Activated CD4-positive, CD25-positive, alpha-beta regulatory T cell treated with anti-CD3 and anti-CD28 coated beads, Interleukin-2, amount 50 U/mL, for 72 hours (primary cell): ENCODE measurements at places on chromosomes 11 and 22.

- no peak for DNase-seq
Observed at GRCh38 chr11:47442514-47442913, 6.4 kb downstream of the RAPSN start.

DNA sequence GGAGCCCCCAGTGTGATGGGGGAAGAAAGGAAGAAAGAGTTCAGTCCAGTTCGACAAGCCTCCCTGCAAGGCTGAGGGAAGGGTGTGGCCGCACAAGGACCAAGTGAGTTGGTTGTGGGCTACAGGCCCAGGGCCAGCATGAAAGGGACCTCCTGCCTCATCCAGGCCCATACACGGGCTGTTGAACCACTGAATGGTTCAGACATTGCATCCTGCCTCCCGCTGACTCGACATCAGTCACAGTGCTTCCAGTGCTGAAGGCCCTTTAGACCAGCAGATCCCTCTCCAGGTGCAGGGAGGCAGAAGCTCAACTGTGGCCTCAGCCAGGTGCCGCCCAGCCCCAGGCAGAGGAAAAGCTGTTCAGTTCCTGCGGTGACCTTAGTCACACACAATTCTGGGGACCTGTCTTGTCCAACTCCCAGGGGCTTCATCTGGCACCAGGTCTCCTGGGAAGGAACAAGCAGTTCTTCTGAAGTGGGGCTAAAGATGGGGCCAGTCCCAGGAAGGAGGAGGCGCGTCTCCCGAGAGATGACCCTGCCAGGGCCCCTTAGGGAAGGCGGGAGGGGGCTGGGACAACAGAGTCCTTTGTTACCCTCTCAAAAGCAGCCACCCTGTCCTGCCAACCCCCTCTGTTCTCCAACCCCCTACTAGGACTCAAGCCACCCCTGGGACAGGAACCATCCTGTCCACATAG lies 6.6 kb downstream of the ARRB1 start:
- no peak for DNase-seq

DNA sequence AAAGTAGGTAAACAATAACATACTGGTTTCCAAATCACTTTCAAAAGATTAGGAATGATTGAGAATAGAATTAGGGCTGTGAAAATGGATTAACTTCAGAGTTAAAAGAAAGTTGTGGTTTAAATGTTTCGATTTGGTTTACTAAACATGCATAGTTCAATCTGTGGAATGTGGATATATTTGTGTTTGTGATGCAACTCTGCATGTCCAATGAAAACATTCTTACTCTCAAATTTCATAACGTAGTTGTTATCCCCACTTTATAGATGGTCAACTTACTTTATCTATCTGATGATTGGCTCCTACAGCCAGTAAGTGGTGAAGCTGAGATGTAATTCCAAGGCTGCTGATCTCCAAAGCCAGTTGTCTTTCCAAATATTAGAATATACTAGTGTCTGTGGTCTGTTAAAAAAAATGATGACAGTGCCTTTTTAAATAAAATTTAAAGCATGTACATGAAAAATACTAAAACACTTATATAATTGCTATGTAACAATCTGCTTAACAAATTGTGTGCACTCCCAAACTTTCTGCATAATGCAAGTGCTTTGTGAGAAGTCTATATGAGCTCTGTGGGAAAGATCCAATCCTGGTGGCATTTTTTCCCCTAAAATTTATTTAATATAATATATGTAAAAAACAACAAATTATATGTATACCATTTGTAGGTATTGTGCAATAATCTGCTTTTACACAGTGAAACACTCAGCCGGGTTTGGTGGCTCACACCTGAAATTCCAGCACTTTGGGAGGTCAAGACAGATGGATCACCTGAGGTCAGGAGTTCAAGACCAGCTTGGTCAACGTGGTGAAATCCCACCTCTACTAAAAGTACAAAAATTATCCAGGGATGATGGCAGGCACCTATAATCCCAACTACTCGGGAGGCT lies 9.7 kb upstream of the SIK3 start:
- DNase-seq = no peak

DNA sequence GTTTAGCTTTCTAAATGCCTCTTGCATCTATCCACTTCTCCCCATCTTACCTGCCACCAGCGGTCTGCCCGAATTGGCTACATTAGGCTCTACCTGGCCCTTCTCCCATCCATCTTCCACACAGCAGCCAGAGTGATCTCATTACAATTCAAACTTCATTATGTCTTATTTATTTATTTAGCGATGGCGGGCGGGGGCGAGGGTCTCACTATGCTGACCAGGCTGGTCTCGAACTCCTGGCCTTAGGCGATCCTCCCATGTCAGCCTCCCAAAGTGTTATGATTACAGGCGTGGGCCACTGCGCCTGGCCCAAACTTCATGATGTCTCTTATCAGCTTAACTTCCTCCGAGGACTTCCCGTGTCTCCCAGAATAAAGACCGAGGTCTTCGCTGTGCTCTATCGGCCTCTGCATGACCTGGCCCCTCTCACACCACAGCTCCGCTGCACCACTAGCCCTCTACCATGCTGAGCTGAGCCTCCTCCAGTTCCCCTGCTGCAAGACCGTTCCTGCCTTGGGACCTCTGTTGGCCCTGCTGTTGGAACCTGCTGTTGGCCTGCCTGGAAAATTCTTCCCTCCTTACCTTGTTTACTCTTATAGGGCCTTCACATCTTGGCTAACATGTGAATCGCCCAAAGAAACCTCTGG lies 870 bp upstream of the CTTN start:
- no peak for DNase-seq

DNA sequence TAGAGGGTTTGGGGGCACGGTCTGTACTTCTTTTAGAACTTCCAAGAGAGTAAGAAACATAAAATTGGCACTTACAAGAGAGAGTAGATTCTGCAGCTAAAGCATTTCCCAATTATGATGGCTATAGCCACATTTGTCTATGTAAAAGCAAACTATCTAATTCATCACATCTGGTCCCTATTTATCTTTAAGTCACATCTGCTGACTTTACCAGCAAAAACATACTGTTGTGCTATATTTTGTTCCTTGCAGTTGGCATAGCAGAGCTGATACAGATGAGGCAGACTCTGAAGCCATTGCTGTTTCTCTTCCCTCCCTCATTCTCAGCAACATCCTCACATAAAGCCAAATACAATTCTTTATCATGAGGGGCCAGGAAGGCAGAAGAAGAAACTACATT lies 1533.5 kb upstream of the RAG2 start:
- no peak for DNase-seq

DNA sequence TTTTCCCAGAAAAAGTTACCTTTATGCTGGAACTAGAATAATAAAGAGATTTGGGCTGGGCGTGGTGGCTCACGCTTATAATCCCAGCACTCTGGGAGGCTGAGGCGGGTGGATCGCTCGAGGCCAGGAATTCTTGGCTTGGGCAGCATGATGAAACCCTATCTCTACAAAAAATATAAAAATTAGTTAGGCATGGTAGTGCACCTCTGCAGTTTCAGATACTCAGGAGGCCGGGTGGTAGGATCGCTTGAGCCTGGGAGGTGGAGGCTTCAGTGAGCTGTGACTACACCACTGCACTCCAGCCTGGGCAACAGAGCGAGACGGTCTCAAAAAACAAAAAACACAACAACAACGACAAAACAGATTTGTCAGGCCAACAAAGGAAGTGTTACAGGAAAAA lies 119.3 kb upstream of the OR9Q1 start:
- DNase-seq = no peak

GRCh38 chr11:64409278-64409677 lies 50.3 kb downstream of the RPS6KA4 start:
- DNase-seq = no peak

DNA sequence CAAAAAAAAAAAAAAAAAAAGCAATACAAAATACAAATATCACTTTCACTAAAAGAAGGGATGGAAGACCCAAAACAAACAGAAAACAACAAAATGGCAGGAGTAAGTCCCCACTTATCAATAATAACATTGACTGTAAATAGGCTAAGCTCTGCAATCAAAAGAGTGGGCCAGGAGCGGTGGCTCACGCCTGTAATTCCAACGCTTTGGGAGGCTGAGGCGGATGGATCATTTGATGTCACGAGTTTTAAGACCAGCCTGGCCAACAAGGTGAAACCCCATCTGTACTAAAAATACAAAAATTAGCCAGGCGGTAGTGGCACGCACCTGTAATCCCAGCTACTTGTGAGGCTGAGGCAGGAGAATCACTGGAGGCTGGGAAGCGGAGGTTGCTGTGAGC lies 9.8 kb upstream of the PPP6R3 start:
- DNase-seq = no peak

GRCh38 chr22:19635644-19636043 lies 78.7 kb upstream of the SEPTIN5 start:
- DNase-seq = peak; percentile 6

GRCh38 chr11:130131961-130132850 lies 27.4 kb upstream of the ST14 start:
- DNase-seq = no peak

- DNase-seq = no peak
Observed at GRCh38 chr11:85269109-85269508, 358.0 kb downstream of the DLG2 start.

- DNase-seq = peak; percentile 54
Observed at GRCh38 chr11:78039919-78040671, 17.0 kb upstream of the KCTD14 start.

DNA sequence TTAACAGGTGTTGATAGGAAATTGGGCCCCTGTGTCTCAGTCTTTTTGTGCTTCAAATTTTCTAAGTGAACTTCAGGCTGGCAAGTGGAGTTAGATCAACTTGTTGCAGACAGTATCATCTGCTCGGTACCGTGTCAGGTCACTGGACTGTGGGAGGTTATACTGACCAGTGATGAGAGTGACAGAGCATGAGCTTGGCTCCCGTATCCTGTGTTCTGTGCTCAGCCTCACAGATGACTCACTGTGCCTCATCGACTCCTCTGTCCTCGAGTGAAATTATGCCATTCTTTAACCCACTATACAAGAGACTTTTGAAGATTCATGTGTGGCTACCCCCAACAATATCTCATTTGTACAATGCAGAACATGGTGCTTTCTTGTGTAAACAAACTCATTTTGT lies 7.9 kb downstream of the GRAP2 start:
- no peak for DNase-seq

DNA sequence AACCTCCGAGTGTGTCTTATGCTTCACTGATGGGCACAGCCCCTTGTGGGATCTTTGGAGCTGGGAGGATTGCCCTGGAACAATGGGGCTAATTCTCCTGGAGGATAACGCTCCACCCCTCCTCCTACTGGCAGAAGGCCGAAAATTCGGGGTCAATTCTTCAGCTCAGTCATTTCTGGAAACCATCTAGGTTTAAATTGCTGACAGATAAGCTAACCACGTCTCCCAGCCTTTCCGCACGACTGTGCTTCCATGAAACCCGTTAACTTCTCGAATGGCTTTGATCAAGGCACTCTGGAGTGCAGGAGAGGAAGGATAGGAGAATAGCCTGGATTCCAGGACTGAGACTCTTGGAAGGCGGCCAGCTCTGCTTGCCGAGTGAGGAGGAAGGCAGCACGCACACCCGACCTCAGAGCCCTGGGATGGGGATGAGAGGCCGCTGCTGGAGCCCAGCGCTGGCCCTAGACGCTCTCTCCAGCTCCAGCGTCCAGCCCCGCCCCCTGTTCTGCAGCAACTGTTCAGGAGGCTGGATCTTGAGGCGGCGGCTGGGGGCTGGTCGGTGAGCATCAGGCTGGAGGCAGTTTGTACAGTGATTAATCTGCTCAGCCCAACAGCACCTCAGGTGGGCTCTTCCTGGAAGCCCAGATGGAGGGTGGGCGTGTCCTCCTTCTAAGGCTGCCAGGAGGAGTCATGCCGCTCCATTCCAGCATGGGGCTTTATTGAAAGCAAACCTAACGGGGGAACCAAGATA lies 176.7 kb upstream of the NCAM1 start:
- DNase-seq = no peak

DNA sequence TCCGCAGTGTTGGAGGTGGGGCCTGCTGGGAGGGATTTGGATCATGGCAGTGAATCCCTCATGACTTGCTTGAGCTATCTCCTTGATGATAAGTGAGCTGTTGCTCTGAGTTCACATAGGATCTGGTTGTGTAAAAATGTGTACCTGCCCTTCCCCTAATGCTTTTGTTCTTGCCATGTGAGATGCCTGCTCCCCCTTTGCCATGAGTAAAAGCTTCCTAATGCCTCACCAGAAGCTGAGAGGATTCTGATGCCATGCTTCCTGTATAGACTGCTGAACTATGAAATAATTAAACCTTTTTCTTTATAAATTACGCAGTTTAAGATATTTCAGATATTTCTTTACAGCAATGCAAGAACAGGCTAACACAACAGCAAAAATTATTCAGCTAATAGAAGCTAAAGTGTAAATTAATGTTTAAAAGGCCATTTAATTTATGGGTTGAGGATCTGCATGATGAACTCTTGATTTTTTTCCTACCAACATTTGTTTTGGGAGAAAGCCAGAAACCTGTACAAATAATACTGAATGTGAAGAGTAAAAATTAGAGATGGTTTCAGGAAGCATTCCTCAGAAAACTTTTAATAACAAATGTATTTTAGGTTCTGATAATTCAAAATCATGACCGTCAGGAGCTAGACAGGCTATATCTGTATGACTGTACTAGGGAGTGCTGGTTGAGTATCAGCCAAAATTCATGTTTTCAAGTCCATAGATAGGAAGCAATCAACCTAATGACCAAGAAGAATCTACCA lies 177.5 kb upstream of the GRIA4 start:
- no peak for DNase-seq

DNA sequence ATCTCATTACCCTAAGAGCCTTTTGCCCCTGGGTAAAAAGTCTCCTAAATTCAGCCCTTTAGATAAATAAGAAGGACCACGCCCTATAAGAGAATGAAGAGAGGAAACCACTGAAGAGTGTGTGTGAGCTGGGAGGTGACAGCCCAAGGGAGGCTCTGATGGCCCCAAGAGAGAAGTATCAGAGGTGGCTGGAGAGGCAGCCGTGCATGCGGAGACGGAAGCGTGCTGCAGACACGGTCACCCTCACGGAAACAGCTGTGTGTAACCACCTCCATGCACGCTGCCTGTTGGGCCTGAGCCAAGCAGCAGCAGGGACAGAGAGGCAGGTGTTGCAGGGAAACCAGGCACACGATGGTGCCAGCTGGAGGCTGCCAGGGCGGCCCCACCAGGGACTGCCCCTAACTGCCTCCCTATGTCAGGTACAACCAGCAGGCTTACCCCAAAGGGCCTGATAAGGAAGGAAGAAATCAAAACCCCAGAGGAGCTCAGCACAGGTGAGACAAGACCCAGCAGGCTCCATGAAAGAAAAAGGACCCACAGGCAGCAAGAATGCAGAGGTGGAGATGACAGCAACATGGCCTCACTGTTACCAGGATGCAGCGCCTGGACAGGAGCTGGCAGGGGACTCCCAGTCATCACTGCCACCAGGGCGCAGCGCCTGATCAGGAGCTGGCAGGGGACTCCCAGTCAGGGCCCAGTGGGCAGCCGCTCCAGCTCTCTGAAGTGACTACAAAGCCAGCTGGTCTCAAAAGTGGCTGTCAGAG lies 7.8 kb downstream of the LARGE2 start:
- DNase-seq = no peak

- no peak for DNase-seq
Observed at GRCh38 chr22:46694416-46695170, 43.5 kb downstream of the CERK start.

GRCh38 chr11:73406619-73407018 lies 30.4 kb downstream of the RELT start:
- DNase-seq = no peak
